ENCODE measurements at places on chromosomes 2 and 18. TPM values are rescaled to one million over a fixed set of nuclear protein-coding genes. Genes with fewer than 3 reads are reported as not detected.

DNA sequence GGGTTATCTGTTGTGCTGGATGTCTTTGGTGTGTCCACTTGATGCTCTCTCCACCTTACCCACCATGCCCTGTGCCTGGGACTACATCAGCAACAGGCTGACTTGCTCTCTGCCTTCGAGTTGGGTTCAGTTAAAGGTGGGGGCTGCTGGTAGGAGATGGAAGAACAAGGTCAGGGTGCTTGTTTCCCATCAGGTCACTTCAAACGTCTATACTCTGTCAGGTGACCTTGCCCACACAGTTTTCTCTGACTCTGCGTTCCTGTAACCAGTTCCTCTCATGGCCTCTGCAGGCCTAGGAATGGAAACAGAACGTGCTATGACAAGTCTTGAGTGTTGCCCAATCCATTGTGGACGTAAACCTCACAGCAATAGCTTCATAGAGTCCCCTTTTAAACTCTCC is 38.4 kb upstream of the PAPOLG start:
- no peaks in the 10 kb centered on the region for H3K4me1 ChIP-seq
- H3K27ac ChIP-seq: no peak overlapping the region
- H3K4me3 ChIP-seq: no peak overlapping the region
- DNase-seq: no peak
- H3K27me3 ChIP-seq: no peaks in the 10 kb centered on the region
- no peaks in the 10 kb centered on the region for H3K36me3 ChIP-seq

GRCh38 chr2:239086325-239087020 is 238.6 kb downstream of the TWIST2 start:
- no peaks in the 10 kb centered on the region for H3K27me3 ChIP-seq
- no peak overlapping the region for H3K4me3 ChIP-seq

DNA sequence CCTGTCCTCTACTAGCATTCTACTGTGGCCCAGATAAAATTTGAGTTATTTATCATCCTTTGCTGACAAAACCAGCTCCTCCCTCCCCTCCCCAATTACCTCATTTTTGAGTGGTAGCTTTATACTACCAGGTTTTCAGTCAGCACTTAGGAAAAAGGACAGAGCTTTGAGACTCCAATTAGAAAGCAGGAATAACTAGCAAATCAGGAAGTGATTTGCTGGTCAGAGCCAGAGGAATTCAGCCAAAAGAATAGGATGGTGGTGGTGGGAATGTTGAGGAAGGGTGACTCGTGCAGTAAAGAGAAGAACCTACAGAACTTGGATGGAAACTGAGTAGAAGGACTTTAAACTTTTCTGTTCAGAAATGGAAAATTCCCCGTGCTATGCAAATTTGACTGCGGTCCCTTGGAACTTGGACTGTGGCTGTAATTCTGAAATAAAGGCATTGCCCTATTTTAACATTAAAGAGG is 3.7 kb downstream of the MYL12B start:
- no peaks in the 10 kb centered on the region for H3K36me3 ChIP-seq
- H3K27ac ChIP-seq: no peak overlapping the region
- no peak overlapping the region for H3K4me3 ChIP-seq
- H3K27me3 ChIP-seq: no peaks in the 10 kb centered on the region
- DNase-seq: no peak
- H3K4me1 ChIP-seq: peaks cover 25% of the 10 kb centered on the region

PLEKHM3 gene
- total RNA-seq: 11.6 TPM

- no peak overlapping the region for H3K4me3 ChIP-seq
- H3K27me3 ChIP-seq: no peaks in the 10 kb centered on the region
- H3K27ac ChIP-seq: no peak overlapping the region
- no peaks in the 10 kb centered on the region for H3K36me3 ChIP-seq
Measured at GRCh38 chr2:24843330-24843860, 50.2 kb downstream of the CENPO start.

- no peaks in the 10 kb centered on the region for H3K27me3 ChIP-seq
- H3K4me1 ChIP-seq: peaks cover 6% of the 10 kb centered on the region
- no peaks in the 10 kb centered on the region for H3K36me3 ChIP-seq
- no peak for DNase-seq
- H3K4me3 ChIP-seq: no peak overlapping the region
Measured at GRCh38 chr2:97936199-97936598, 59.5 kb downstream of the TMEM131 start.

- H3K27me3 ChIP-seq: no peaks in the 10 kb centered on the region
- H3K4me3 ChIP-seq: peak overlapping the region; percentile 71
- no peak for DNase-seq
- no peaks in the 10 kb centered on the region for H3K36me3 ChIP-seq
Measured at GRCh38 chr2:176187200-176187898, 1.1 kb upstream of the HOXD1 start.
